Stimulated activated CD8-positive, alpha-beta memory T cell treated with anti-CD3 and anti-CD28 coated beads, Interleukin-4, amount 100 ng/mL, for 24 hours (primary cell): ENCODE measurements at places on chromosomes 4 and X.

- DNase-seq, result no peak
These were observed 226.7 kb upstream of the PRKX start for GRCh38 chrX:3940000-3940610.

DNA sequence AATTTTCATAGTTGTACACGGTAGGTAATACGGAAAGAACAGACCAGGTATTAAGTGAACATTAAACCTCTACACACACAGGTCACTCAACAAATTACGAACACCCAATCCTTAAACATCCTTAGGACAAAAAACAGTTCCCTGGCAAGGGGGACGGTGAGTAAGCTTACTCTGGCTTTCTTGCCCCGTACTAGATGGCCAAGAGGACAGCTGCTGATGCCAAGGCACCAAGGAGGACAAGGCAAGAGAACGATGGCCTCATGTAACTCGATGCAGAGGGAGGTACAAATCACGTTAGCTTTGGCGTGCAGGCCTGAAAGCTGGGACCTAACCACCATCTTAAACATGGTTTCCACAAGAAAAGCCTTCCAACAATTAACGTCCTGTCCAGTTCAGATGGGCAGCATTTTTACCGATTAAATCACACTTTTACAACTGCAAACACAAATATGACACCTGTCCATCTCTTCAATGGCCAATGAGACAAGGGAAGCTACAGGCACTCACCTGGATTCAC is 23.7 kb downstream of the FAT1 start:
- DNase-seq, result no peak

- DNase-seq, result no peak
These were observed 30.3 kb downstream of the CCNG2 start for GRCh38 chr4:77187322-77187721.

DNA sequence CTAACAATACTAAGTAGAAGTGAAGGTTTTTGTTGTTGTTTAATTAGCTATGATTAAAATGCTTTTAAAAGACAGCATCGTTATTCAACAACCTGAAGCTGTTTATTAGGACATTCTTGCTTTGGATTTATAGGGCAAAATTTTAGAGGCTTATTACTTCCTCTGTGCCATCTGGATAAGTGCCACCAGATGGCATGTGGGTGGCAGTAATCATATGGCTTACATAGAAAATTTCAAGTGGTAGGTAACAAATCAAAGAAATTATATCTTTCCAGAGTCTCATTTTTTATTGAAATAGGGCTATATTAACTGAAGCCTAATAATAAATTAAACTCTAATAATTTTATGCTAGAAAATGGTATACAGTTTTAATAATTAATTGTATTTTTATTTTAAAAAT is 83.3 kb upstream of the HTR2C start:
- no peak for DNase-seq

DNA sequence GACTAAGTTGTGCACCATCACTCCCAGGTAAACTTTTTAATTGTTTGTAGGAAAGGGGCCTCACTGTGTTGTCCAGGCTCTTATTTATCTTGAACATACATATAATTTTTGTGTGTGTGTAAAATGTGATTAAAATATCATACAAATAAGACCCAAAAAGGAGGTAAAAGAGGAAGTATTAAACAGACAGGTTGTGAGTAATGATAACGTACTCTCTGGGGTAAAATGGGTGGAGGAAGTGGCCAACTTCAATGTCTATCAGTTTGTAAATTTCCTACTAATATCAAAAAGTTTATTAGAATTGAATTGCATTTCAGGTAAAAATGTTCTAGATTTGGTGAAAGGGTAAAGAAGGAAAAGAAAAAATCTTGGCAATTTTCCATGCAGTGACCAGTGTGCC is 48.8 kb downstream of the SULT1E1 start:
- no peak for DNase-seq

DNA sequence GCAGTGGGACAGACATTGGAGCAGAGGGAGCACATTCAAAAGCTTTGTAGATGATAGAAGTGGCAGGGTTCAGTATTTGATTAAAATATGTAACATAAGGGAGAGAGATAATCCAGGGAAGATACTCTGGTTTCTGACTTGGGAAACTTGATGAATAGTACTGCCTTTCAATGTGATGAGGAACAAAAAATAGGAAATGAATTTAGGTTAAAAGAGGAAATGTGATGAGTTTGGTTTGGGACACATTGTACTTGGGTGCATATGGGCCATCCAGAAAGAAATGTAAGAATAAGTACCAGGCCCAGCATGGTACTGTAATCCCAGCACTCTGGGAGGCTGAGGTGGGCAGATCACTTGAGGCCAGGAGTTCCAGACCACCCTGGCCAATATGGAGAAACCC is 20.9 kb upstream of the NDNF start:
- no peak for DNase-seq

DNA sequence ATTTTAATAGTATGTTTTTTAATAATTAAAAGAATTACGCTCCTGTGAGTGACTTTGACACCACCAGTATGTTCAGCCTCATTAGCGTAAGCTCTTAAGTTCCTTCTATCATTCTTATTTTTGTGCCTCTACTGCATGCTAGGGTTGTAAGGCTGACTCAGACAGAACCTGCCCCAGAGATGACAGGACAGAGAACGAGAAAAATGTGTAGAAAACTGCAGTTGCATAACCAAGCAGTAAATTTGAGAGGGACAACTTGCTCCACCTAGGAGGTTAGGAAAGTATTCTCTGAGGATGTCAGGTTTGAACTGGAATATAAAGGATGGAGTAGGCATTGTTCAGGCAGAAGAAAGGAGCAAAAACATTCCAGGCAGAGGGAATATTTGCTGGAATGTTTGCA is 98.7 kb downstream of the NFKB1 start:
- no peak for DNase-seq

GRCh38 chr4:112001041-112001440 is 144.2 kb upstream of the FAM241A start:
- no peak for DNase-seq
